Calu3 (cell line): ENCODE measurements at places on chromosomes 5 and 9. TPM values are rescaled to one million over a fixed set of nuclear protein-coding genes. Genes with fewer than 3 reads are reported as not detected.

DNA sequence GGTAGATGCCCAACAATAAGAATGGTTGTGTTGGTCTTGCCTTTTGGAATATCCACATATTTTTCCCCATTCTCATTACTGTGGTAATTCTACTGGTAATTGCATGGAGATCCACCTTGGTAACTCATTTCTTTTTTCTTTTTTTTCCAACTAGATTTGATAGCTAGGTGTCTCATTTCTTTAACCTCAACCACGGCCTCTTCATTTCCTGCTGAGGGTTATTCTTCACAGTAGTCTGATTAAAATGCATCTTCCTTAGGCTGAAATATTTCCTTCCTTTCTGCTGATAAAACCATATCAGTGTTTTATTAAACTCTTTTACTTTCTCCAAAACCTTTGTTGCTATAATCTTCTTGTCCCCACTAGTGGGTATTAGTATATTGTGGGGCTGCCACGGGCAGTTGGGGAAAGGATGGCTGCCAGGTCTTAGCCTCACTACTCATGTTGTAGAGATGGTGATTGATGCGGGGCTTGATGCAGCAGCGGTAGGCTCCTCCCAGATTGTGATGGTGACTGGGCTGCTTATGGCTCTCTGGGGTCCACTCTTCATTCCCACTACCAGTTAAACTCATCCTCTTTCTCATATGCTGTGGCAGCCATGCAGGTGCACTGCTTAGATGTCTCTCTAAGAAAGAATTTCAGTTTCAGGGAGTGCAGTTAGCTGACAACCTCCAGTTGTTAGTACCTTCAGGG lies 35.9 kb downstream of the KIF2A start:
- H3K27ac ChIP-seq = no peak overlapping the region
- H3K4me1 ChIP-seq = peaks cover 20% of the 10 kb centered on the region
- no peak for DNase-seq
- no peak overlapping the region for H3K4me3 ChIP-seq
- H3K27me3 ChIP-seq = no peaks in the 10 kb centered on the region

The ANXA2R gene
- total RNA-seq = 8.0 and 9.4 TPM in 2 replicates

The FOXD4L4 gene
- 1.5 and 1.8 TPM in 2 replicates for total RNA-seq

The C9orf72 gene
- total RNA-seq = 8.0 and 9.7 TPM in 2 replicates

The PPP1R2B gene
- total RNA-seq = not detected in 2 replicates

DNA sequence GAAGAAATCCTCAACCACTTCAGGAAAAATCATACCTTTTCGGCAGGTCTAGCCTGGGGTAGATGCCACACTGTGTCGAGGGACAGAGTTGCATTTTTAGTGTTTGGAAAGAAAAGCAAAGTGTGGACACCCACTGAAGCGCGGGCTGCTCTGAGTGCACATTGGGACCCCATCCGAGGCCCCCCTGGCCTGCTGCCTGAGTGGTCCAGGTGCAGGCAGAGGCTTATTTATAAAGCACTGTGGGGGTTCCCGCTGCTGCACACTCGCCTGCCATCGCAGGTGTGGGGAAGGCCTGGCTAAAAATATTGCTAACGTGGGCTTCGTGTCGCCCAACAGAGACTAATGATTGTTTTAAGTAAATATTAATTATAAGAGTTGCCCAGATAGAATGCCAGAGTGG lies 119.4 kb downstream of the CRB2 start:
- no peaks in the 10 kb centered on the region for H3K36me3 ChIP-seq
- H3K27me3 ChIP-seq = no peaks in the 10 kb centered on the region
- DNase-seq = no peak

GRCh38 chr5:5422819-5423515 lies 490 bp downstream of the ICE1 start:
- peaks cover 21% of the 10 kb centered on the region for H3K36me3 ChIP-seq
- DNase-seq = no peak
- H3K4me3 ChIP-seq = no peak overlapping the region
- peak overlapping the region; percentile 93 for H3K27ac ChIP-seq
- H3K4me1 ChIP-seq = peaks cover 10% of the 10 kb centered on the region
- no peaks in the 10 kb centered on the region for H3K27me3 ChIP-seq

DNA sequence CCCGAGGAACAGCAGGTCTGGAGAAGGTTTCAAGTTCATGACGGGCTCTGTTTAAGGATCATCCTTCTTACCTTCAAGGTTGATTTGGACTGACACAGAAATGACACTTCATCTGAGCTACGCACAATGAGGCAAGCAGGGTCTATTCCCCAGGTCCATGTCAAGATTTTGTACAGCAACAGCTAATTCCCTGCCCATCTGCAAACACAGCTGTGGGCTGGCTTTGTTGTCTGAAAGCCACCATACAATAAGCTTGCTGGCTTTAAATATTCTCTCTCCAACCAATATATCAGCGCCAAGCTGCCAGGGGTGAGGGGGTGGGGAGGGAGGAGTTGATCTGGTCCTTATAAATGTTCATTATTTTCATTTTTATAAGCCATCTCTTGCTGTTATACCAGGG lies 92.0 kb downstream of the OTULIN start:
- no peaks in the 10 kb centered on the region for H3K4me1 ChIP-seq
- H3K27ac ChIP-seq = no peak overlapping the region
- no peak for DNase-seq
- no peak overlapping the region for H3K4me3 ChIP-seq

DNA sequence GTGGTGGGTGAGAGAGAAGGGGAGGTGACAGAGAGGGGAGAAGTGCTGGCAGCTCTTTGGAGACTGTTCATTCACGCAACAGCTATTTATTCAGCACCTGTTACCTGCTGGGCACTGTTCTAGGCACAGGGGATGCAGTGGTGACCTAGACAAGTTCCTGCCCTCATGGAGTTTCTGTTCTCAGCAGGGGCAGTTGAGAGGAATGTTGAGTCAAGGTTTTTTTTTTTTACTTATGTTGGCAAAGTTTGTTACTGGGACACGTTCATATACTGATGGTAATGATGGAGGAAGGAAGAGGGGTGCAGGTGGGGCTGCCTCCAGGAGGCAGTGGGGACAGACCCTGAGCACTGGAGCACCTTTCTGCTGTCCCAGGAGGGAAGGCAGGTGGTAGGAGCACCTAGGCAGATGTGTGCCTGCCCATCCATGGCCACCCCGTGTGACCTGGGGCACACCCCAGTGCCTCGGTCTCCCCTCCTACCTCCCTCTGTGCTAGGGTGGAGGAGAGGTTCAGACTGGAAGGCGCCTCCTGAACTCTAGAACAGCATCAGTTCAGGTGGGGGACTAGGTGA lies 49.4 kb upstream of the SLC25A51 start:
- peaks cover 34% of the 10 kb centered on the region for H3K4me1 ChIP-seq
- H3K4me3 ChIP-seq = no peak overlapping the region
- peaks cover 26% of the 10 kb centered on the region for H3K36me3 ChIP-seq
- DNase-seq = no peak
- H3K27me3 ChIP-seq = no peaks in the 10 kb centered on the region

The FOXE1 gene
- total RNA-seq = 9.1 and 12.0 TPM in 2 replicates
